ENCODE measurements at places on chromosomes 3 and 15.

- no peak for DNase-seq
These were observed 162.6 kb upstream of the PFN2 start for GRCh38 chr3:150133293-150133692.

- DNase-seq = no peak
These were observed 747.4 kb upstream of the ARPP21 start for GRCh38 chr3:34891941-34892340.

GRCh38 chr3:89278302-89279025 lies 171.0 kb downstream of the EPHA3 start:
- no peak for DNase-seq

DNA sequence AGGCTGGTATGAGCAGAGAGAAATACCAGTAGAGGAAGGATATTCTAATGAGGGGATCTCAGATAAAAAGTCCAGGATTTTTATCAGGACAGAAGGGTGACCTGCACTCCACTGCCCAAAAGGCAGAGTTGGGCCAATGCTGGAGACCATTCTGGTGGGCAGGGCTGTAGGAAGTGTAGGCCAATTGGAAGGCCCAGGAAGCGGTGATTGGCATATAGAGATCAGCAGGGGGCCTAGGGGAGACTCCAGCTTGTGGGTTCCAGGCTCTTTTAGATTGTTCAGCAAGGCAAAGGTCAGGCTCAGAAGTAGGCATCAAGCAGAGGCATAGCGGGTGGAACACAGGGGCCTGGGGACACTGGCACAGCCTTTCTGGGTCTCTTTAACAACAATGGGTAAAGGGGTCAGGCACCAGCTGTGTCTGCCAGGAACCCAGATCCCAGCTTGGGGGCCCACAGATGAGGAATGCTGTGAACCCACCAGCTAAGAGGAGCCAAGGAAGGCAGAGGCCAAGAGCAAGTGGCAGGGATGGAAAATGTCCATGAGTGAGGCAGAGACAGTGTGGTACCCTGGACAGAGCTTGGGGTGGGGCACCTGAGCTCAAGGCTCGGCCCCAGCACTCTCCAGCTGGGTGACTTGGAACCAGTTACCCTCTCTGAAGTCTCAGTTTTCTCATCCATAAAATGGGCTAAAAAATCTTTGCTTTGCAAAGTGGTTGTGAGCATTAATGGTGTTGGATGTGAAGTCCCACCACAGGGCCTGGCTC lies 27.0 kb upstream of the RASGRF1 start:
- no peak for DNase-seq

- no peak for DNase-seq
These were observed 196.9 kb downstream of the CLSTN2 start for GRCh38 chr3:140131895-140132294.

DNA sequence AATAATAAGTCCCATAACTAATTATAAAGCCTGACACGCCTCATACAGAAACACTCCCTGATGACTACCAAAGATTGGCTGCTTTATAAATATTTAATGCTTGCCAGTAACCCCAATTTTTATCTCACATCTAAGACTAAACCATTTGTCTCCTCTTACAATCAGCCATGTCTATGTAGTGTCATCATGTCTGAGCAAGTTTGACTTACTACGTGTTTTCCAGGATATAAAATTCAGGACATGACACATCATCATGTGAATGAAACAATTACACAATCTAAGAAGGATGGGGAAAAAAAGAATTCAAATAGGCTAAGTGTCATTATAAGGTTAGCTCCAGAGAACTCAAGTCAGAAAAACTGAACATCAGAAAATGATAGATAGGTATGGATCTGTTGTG lies 208.7 kb downstream of the MECOM start:
- no peak for DNase-seq

DNA sequence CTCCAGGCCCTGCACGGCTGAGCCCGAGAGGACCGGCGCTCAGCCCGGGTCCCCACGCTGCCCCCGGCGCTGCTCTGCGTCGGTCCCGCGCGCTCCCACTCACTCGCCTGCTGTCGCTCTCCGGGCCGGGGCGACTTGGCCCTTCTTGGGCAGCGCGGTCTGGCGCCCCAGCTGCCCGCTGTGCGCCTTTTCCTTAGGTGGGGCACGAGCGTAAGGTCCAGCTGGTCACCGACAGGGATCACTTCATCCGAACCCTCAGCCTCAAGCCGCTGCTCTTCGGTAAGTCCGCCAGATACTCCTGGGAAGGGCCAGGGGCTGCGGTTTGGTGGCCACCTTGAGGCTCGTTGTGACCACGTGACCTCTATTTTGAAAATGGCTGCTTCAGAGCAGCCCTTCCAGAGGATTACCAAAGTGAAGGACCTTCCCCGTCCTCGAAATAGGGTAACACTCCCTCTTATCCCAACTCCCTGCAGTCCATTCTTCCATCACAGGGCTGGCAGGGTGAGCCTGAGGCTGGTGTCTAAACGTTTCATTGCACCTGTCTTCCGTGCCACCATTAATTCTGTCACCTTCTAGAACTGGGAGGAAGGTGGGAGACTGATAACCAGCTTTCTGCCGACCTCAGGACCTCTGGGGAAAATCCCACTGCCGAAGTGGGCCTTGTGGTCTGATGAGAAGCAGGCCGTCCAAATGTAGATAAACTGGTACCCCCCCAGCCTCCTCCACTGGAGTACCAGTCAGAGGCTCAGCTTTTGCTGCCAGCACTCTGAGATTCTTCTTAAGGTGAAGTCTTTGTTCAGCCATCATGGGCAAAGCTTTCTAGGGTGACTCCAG lies 812 bp downstream of the P4HTM start:
- DNase-seq = no peak

DNA sequence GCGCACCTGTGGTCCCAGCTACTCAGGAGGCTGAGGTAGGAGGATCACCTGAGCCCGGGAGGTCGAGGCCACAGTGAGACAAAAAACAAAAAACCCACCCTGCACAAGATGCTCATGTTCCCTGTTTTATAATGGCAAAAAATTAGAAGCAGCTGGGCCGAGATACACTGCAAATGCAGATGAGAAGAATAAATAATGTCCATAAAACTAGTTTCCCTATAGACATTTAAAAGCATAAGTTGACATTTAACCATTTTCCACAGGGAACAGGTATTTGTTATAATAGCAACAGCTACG lies 537 bp upstream of the SCAP start:
- no peak for DNase-seq

GRCh38 chr15:39357480-39358268 lies 223.2 kb upstream of the THBS1 start:
- no peak for DNase-seq

- DNase-seq = no peak
These were observed 11.7 kb downstream of the ARHGEF26 start for GRCh38 chr3:154132777-154133375.

- no peak for DNase-seq
These were observed 167.1 kb downstream of the NEK11 start for GRCh38 chr3:131193641-131194238.

DNA sequence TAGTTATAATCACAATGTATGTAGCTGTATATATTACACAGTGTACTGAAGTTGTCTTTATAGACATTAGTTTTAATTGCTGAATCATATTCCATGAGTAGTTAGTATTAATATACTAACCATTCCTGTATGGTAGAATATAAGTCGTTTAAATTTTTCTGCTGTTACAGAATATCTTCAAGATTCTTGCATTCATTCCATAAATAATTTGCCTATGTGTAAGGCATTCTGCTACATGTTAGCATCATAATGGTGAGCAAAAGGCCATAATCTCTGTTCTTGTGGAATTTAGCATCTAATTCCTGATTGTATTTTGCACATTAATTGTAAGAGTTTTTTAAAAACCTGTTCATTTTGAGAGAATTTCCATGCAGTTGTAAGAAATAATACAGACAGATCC lies 14.1 kb downstream of the GYG1 start:
- DNase-seq = no peak

DNA sequence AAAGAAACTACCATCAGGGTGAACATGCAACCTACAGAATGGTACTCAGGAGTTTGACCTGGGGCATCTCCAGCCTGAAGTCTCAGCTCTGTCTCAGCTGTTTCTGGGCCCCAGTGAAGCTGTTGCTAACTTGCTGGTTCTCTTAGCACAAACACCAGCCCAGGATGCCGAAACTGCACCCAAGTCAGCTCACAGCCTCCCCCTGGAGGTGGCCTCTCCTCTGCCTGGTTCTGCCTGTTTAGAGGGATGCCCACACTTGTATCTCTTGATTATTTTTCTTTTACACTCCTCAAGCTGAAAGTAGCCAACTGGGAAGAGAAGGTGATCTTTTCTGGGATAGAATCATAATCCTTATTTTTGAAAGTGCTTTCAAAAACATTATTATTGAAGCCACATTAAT lies 289.0 kb upstream of the RASGRP1 start:
- DNase-seq = peak; percentile 55

DNA sequence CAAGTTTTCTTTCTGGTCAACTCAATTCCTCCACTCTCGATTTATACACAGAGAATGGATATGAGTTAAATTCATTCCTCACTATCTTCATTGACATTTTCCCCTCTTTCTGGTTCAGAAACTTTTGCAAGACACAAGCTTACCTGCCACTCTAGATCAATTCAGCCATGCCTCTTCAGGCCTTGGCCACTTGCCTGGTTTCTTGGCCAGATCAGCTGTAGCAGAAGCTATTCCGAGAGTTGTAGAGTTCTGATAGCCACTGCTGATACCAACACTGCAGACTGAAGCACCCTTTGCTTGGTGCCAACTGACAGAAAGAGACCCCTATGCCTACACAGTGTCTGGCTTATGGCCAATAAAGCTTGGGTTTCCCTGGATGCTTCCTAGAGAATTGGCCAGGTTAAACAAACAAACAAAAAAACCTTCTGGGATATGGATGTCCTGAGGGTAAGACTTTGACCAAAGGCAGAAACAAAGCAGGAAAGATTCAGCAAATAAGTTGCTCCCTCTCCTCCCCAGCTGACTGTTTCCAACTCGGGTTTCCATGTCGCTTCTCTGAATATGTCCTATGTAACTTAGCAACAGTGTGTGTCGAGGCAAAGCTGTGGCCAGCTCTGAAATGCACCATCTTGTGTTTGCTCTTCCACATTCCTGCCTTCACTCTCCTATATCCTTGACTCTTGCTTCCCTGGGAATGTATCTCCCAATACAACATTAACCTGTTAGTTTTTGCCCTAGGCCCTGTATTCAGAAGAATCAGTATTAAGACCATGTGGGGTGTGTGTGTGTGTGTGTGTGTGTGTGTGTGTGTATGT lies 521.6 kb downstream of the EPHA3 start:
- no peak for DNase-seq

GRCh38 chr3:141392897-141393734 lies 24.8 kb downstream of the ZBTB38 start:
- DNase-seq = no peak

GRCh38 chr3:73228959-73229358 lies 167.5 kb downstream of the EBLN2 start:
- DNase-seq = no peak

DNA sequence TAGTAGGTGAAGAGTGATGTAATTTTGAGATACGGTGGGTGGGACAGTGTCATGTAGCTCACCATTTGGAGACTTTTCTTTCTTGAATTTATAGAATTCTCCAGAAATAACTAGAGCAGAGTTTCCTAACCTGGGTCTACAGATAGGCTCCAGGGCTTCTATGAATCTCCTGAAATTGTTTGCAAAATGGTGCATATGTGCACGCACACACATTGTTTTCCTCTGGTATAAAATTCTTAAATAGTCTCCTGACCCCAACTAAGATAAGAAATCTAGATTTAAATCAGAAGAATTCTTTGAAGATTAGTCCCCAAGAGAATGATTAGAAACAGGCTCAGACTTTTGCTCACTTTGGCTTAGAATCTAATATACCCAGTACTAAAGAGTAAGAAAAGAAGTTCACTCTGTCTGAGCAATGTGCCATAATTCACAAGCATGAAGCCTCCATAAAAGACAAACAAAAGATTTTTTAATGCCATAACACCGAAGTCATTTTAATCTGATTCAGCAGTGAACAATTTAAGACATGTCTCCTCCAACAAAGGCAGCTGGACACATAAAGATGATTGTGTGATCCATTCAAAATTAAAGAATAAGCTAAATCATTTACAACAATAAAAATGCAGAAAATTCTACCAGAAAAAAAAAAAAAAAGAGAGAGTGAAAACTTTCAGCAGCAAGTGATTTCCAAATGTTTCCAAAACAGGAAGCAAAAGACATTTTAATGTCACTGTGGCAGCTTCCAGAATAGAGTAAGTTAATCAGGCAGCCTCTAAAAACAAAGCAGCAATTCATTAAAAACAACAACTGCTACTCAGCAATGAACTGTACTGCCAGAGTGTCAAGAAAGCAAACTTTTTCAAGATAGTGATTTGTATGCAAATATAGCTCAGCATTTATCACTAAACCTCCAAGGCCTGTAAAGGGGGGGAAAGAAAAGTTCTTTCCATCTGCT lies 975.5 kb upstream of the CFAP20DC start:
- DNase-seq = no peak

DNA sequence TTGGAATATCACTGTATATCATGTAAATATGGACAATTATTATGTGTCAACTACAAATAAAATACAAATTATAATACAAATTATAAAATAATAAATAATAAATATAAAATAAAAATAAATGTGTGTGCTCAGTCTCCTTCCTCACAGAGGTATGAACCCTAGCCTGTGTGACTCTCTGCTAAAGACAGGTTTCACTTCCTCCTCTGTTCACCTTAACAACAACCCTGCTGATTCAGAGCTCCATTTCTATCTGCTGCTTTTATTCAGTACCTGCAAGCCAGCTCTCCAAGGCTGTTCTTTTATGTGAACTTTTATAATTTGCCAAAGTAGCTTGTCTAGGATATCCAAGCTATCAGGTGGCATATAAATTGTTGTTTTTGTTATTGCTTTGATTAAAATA lies 610.7 kb upstream of the GRM7 start:
- DNase-seq = no peak

- DNase-seq = no peak
These were observed 9.9 kb downstream of the RAMAC start for GRCh38 chr15:82995938-82996337.

DNA sequence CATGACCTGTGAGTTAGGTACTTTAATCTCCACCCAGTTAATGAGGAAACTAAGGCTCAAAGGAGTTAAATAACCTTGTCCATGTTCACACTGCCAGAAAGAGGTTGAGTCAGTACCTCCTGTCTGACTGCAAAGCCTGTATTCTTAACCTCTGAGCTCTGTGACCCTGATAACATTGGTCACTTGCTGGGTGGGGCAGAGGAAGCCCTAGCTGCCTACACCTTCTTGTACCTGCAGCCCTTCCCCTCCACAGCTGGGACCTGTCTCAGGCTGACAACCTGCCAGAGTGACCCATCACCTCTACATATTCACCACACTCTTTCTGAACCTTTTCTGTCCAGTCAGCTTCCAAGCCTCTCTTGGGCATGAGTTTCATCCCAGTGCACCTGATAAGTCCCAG lies 106.1 kb upstream of the HES1 start:
- DNase-seq = no peak

DNA sequence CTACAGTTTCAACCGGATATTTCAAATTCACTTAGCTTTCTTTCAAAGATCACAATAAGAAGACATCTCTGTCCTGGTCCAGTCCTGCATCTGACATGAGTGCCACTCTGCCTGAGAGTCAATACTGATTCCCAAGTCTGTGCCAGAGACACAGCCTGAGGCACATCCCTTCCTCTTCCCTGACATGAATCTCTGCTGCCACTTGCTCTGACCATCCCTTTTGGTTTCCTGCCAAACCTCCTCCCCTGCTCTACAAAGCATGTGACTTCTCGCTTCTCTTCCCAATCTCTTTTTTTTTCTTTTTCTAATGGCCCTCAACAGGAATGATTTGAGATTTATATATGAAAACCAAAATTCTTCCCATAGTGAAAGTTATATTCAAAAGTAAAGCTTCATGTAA lies 117.9 kb downstream of the MECOM start:
- no peak for DNase-seq
